ENCODE measurements at places on chromosomes 16 and 17.

GRCh38 chr17:42268236-42268635, 8.0 kb downstream of the STAT5B start:
- no peaks in the 10 kb centered on the region for H3K36me3 ChIP-seq
- no peak for DNase-seq
- no peaks in the 10 kb centered on the region for H3K27me3 ChIP-seq
- H3K27ac ChIP-seq = no peak overlapping the region

- no peaks in the 10 kb centered on the region for H3K27me3 ChIP-seq
- DNase-seq = no peak
- H3K4me1 ChIP-seq = peaks cover 11% of the 10 kb centered on the region
- no peak overlapping the region for H3K4me3 ChIP-seq
These were observed 438.0 kb upstream of the PMFBP1 start for GRCh38 chr16:72609933-72610332.

DNA sequence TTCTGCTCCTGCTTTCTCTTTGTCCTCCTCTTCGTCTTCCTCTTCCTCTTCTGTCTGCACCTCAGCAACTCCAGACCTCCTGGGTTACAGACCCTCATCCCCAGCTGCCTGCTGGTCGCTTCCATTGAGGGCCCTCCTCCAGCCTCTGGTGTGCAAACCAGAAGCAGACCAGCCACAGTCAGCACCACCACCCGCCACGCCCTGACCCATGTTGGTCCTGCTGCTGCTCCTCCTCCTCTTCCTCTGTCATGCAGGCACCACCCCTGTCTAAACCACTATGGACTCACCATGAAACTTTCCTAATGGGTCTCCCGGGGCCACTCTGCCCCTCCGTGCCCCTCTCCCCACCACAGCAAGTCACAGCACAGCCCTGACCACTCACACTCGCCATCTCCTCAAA, 11.4 kb upstream of the OGFOD3 start:
- peaks cover 16% of the 10 kb centered on the region for H3K36me3 ChIP-seq
- no peak overlapping the region for H3K27ac ChIP-seq
- H3K4me1 ChIP-seq = no peaks in the 10 kb centered on the region

- H3K27me3 ChIP-seq = no peaks in the 10 kb centered on the region
- no peak for DNase-seq
- no peak overlapping the region for H3K4me3 ChIP-seq
- peaks cover 30% of the 10 kb centered on the region for H3K4me1 ChIP-seq
These were observed 3.3 kb upstream of the CDK5R1 start for GRCh38 chr17:32483451-32484019.

DNA sequence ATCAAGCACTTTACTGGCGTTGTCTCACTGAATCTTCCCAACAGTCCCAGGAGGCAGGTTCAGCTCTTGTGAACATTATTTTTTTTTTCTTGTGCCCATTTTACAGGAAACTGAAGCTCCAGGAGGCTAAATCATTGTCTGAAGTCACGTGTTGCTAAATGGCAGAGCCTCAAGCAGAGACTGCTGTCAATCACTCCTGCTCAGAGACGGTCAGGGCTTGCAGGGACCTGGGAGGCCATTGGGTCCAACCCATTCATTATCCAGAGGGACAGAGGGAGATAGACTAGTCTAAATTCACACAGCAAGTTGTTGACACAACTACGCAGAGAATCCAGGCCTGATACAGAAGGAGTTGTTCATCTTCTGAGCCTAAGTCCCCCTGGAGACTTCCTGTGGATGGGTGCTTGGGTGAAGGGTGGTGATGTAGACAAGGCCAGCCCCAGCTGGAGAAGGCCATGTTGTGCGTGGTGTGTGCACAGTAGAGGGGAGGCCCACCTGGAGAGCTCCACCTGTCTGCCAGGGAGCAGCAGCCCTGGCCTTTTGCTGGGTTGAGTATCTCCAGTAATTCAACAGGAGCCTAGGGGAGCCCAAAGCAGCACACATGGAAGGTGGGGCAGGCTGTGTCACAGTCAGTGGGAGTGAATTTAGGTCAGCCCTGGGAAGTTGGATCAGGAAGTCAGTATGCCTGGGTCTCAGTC, 24.3 kb upstream of the C1QL1 start:
- H3K27ac ChIP-seq = no peak overlapping the region
- H3K27me3 ChIP-seq = no peaks in the 10 kb centered on the region
- no peaks in the 10 kb centered on the region for H3K36me3 ChIP-seq
- H3K4me1 ChIP-seq = peaks cover 5% of the 10 kb centered on the region

DNA sequence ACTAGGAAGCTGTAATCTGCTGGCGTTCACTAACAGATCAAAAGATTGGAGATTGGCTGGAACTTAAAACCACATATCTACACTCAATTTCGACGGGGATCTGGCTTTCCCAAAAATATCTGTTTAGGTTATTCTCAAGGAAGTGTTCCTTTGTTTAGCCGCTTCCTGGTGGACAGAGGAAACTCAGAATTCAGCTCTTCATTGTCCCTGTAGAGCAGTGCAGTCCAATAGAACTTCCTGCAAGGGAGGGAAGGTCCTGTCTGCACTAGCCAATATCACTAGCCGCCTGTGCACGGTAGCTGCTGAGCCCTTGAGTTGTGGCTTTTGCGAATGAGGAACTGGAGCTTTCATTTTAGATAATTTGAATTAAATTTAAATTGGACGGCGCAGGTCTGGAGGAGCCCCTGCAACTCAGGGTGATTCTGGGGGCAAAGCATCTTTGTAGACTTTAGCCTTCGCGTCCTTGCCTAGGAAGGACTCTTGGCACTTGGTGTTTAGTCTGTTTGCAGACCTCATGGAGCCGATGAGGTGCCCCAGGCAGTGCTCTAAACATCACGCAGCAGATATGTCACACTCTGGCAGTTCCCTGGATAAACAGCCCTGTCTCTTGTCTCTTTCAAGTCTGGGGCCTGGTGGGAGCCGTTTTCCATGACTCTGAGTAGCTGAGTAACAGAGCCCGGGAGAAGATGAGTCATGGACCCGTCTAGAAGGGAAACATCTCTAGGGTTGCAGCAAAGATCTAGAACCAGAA, 122.2 kb downstream of the CCDC182 start:
- H3K36me3 ChIP-seq = no peaks in the 10 kb centered on the region
- H3K27ac ChIP-seq = no peak overlapping the region
- DNase-seq = no peak
- H3K4me3 ChIP-seq = no peak overlapping the region
- no peaks in the 10 kb centered on the region for H3K4me1 ChIP-seq

GRCh38 chr16:31496670-31497069, 11.5 kb downstream of the RUSF1 start:
- DNase-seq = no peak
- no peaks in the 10 kb centered on the region for H3K4me1 ChIP-seq
- no peaks in the 10 kb centered on the region for H3K27me3 ChIP-seq
- H3K36me3 ChIP-seq = peaks cover 76% of the 10 kb centered on the region
- no peak overlapping the region for H3K27ac ChIP-seq

- no peak for DNase-seq
- H3K27me3 ChIP-seq = no peaks in the 10 kb centered on the region
These were observed 16.8 kb upstream of the RMI2 start for GRCh38 chr16:11328172-11329070.

DNA sequence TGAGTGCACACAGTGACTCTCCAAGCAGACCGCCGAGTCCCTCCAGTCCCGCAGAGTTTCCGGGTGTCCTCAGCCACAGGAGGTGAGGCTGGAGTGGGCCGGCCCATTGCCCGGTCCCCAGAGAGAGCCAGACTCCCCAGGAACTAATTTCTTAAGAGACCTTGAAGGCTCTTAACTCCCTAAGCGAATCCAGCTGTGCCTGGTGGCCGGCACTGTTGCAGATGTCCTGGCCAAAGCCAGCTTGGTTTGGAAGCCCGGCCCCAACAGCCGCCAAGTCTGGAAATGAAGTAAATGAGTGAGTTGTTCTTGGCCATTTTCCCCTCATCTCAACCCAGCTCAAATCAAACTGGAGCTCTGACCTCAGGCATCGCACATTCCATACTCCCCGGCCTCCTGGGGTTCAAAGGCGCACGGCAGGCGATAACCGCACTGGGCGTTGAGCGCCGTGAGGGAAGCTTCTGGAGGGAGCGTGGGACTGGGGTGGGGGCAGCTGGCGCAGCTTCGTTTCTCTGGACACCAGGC, 42.0 kb downstream of the CMIP start:
- peak overlapping the region; percentile 33 for H3K27ac ChIP-seq
- DNase-seq = no peak
- H3K27me3 ChIP-seq = no peaks in the 10 kb centered on the region
- no peak overlapping the region for H3K4me3 ChIP-seq
- H3K36me3 ChIP-seq = no peaks in the 10 kb centered on the region
- peaks cover 93% of the 10 kb centered on the region for H3K4me1 ChIP-seq

DNA sequence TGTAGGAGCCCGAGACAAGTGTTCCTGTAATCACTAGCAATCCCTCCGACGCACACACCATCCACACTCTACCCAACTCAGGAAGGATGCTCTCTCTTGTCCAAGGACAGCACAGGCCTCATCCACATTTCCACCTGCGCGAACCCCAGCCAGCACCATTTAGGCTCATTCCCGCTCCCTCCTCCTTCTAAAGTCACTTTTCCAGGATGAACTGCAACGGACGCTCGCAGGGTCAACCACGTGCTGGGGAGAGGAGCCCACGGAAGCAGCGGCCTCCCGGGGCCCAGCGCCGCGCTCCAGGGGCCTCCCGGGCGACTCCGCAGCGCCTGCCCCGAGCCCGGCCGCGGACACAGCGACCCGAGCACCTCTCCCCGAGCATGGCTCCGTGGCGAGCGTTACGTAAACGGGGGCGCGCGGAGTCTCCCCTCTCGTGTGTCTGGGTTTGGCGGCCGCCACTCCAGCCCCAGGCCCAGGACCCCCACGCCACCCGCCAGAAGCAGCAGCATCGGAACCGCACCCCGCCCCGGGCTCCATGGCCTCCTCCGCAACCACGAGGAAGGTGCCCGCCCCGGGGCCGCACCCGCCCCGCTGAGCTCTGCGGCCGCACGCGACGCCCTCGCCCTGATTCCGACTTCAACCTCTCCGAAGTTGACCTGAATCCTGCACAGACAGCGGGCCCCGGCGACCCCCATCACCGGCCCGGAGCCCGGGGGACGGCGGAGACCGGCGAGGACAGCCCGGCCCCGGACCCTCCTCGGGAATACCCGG, 668 bp downstream of the USP36 start:
- DNase-seq = no peak
- H3K4me3 ChIP-seq = peak overlapping the region; percentile 84
- H3K36me3 ChIP-seq = peaks cover 30% of the 10 kb centered on the region
- H3K27me3 ChIP-seq = no peaks in the 10 kb centered on the region
- peaks cover 29% of the 10 kb centered on the region for H3K4me1 ChIP-seq

DNA sequence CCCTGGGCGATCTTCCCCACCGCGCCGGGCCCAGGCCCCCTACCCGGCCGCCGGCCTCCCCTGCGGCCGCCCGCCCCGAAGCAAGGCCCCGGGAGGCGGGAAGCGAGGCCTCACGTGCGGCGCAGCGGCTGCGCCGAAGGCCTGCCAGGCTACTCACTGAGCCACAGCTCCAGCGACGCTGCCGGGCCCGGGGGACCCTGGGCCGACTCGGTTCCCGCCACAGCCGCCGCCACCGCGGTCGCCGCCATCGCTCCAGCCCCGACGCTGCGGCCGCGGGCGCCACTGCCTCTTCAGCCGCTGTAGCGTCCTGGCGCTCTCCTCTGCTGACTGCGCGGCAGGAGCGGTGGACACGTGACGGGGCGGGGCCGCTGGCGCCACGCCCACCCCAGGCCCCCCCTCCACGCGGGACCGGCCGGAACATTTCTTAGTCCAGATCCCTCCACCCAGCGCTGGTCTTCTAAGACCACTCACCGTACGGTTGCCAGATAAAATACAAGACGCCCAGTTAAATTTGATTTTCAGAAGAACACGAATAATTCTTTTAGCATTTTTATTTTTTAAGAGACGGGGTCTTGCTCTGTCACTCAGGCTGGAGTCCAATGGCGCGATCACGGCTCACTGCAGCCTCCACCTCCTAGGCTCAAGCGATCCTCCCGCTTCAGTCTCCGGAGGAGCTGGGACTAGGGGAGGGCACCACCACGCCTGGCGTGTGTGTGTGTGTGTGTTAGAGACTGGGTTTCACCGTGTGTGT, at the start of gene GGA2:
GGA2 (minus strand) TSS at position 331 of the 751 bp plus-strand sequence; CDS start at position 248, 83 bp downstream.
- no peak for DNase-seq
- no peaks in the 10 kb centered on the region for H3K27me3 ChIP-seq
- peak within 1 kb of the TSS; percentile 89 for H3K4me3 ChIP-seq
- H3K27ac ChIP-seq = peak within 1 kb of the TSS; percentile 93
